Stimulated activated CD4-positive, alpha-beta T cell treated with anti-CD3 and anti-CD28 coated beads, Interleukin-4, amount 100 ng/mL, for 48 hours (primary cell): ENCODE measurements at places on chromosomes 13 and 19.

DNA sequence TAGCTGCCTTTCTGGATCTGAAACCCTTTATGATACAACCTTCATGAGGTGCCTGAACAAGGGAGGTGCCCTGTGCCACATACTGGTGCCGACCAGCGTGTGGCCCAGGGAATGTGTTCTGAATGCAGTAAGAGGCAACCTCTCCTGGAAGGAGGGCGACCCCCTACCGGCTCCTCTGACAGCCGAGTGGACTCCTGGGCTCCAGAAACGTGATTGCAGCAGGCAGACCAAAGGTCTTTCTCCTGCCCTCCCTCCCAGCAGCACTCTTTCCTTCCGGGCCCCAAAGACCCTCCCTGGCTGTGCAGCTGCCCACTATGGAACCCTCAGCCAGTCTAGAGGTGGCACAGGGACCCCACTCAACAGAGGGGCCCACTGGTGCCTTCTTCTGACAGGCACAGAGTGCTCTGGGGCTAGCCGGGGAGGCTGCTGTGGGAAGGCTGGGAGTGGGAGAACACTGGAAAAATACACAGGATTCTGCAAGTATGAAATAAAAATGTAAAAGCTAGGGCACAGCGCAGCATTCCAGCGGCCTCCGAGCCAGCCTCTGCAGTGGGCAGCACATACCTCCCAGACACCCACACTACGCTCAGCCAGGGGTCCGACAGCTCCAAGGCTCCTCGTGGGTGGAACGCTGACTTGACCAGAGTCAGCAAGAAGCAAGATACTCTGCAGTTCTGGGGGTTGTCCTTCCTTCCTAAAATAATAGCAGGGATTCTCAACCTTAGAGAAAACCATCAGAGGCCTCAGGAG lies 14.9 kb downstream of the SH3GL1 start:
- no peak for DNase-seq

- DNase-seq: no peak
Observed at GRCh38 chr13:64305246-64305645, 2889.6 kb upstream of the PCDH20 start.

DNA sequence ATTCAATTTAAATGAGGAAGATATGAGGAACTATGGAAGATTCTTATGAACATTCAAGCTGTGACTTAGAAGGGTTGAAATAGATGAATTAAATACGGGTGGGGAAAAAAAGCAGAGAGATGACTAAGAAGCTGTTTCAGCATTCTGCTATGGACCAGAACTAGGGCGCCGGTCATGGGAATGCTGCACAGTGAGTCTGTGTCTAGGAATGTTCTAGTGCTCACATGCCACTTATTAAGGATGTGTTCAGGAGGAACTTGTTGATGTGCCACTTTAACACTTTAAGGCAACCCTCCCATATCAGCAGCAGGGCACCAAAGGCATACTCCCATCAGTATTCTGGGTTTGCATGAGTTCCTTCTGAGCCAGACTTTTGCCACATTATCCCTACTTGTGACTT lies 152.1 kb downstream of the POSTN start:
- DNase-seq: no peak

DNA sequence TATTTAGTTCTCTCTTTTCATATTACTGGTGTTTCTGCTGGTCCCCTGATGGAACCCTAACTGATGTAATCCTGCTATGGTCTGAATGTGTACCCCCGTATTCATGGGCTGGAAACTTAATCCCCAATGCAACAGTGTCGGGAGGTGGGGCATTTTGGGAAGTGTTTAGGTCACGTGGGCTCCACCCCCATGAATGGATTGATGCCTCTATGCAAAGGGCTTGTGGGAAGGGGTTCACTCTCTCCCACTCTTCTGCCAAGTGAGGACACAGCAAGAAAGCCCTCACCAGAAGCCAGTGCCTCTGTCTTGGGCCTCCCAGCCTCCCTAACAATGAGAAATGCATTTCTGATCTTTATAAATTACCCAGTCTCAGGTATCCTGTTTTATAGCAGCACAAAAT lies 21.2 kb upstream of the UBAC2 start:
- DNase-seq: no peak

- DNase-seq: no peak
Observed at GRCh38 chr19:38664503-38665211, 17.2 kb downstream of the ACTN4 start.

- DNase-seq: no peak
Observed at GRCh38 chr19:28541029-28541428, 671.9 kb downstream of the UQCRFS1 start.

DNA sequence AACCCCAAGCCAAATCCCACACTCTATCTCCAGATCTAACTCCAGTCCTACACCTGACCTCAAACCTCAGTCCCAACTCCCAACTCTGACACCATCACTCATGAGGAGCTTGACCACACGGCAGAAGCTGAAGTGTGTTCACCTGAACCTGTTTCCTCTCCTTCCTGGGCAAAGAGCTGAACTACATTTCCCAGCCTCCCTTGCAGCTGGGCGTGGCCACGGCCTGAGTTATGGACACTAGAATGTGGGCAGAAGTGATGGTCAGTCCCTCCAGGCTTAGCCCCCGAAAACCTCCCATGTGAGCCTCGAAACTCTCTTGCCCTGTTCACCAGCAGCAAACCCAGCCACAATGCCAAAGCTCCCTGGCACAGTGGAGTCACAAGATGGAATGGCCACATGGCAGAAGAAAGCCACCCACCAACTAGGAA lies 19.5 kb upstream of the MEIS3 start:
- no peak for DNase-seq

GRCh38 chr13:104632736-104633135 lies 1566.5 kb upstream of the SLC10A2 start:
- no peak for DNase-seq

GRCh38 chr19:1859331-1859781 lies 4.0 kb downstream of the KLF16 start:
- no peak for DNase-seq

DNA sequence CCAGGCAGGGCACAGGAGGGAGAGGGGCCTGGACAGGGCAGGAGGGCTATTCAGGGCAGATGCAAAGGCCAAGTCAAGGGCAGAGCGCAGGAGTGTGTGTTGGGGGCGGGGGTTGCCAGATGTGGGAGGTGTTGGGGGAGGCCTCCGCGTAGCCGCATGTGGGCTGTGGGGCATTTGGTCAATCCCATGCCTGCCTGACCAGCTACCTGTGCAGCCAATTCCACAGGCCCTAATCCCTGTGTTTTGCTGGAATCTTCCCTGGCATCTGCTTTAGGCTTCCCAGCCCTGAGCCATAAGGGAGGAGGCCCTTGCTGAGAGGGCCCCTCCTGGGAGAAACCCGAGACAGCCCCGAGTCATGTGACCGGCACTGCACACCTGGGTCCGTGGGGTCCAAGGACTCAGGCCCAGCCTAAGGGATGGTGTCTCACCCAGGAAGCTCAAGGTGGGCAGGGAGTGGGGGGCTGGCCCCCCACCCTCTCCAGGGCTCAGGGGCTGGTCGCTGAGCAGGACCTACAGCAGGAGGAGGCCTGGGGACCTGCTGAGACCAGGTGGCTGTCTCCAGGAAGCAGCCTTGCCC lies 20.3 kb downstream of the RFX1 start:
- DNase-seq: no peak

GRCh38 chr13:57739089-57739488 lies 107.5 kb downstream of the PCDH17 start:
- no peak for DNase-seq
